ENCODE measurements at places on chromosomes 4 and X. TPM values are rescaled to one million over a fixed set of nuclear protein-coding genes. Genes with fewer than 3 reads are reported as not detected.

DNA sequence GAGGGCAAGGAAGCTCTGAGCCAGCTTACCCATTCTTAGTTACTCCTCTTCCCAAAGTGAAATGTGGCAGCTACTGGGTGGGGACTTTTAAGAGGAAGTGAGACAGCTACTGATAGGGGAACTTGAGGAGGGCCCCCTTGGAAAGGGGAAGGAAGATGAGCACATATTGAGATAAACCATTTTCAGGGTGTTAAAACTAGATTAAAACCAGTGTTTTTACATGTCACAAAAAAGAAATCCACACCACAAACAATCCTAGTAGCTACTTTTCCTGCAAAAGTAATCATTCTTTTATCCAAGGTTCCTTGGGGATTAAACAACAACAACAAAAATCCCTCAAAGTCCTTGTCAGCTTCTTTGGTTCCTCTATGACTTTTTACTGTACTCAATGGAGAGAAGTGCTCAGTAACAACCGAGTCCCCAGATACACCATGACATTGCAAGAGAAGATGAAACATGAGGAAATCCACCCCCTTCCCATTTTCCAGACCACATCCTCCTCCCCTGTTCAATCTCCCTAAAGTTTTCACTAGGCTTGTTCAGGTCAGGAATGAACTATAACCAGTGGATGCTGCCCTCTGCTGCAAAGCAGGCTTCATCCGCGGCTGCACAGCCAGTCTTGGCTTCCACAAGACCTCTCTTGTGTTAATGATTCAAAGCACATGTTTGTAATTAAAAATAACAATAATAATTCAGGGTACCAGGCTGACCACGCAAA, 113.5 kb upstream of the TMEM164 start:
- DNase-seq: no peak
- no peaks in the 10 kb centered on the region for H3K4me1 ChIP-seq
- no peak overlapping the region for H3K27ac ChIP-seq
- H3K27me3 ChIP-seq: no peaks in the 10 kb centered on the region

DNA sequence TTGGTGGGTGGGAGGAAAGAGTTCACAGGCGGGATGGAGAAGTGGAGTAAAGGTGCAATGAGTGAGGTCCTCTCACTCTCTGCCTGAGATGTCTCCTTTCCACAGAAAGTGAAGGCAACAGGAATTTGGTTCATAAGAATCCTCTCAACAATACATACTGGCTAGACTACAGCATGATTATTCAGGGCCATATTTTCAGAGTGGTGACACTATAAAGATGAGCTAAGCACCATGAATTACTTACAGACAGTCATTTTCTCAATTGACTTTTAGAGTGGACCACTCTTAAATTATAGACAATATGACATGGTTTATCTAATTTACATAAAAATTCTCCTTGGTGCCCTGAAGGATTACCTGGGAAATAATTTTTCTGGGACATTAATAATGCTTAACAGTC, 286.1 kb upstream of the MAD2L1 start:
- no peak for DNase-seq
- no peaks in the 10 kb centered on the region for H3K36me3 ChIP-seq
- H3K4me1 ChIP-seq: no peaks in the 10 kb centered on the region
- no peaks in the 10 kb centered on the region for H3K27me3 ChIP-seq

GRCh38 chrX:57964975-57965374, 54.7 kb upstream of the ZXDA start:
- DNase-seq: no peak
- H3K4me3 ChIP-seq: no peak overlapping the region
- H3K27ac ChIP-seq: no peak overlapping the region
- no peaks in the 10 kb centered on the region for H3K27me3 ChIP-seq
- no peaks in the 10 kb centered on the region for H3K4me1 ChIP-seq

DNA sequence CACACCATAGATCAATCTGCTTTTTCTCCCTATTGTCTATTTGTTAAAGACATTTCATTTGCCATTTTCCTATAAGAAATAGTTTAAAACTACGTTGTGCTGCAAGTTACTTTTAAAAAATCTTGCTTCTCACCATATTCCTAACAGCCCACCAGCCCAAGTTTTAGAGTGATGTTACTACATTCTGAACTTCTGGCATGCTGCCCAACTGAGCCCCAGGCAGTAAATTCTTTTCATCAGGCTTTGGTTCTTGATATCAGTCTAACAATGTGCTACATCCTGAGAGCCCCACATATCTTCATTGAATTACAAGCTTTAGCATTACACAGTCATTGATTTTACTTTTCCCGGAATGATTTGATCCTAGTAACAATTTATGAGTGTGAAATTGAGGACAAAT, 283.8 kb upstream of the IL1RAPL1 start:
- H3K27me3 ChIP-seq: no peaks in the 10 kb centered on the region
- DNase-seq: no peak
- no peaks in the 10 kb centered on the region for H3K4me1 ChIP-seq

DNA sequence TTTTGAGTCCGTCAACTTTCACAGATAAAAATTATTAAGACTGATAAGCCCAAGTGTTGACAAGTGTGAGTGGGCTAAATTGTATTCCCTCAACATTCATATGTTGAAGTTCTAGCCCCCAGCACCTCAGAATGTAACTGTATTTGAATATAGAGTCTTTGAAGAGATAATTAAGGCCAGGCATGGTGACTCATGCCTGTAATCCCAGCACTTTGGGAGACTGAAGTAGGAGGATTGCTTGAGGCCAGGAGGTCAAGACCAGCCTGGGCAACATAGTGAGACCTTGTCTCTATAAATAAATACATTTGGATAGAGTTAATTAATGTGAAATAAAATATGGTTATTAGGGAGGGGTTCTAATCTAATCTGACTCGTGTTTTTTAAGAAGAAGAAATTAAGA, 29.7 kb upstream of the SLC25A4 start:
- no peak overlapping the region for H3K27ac ChIP-seq
- H3K4me1 ChIP-seq: no peaks in the 10 kb centered on the region
- H3K27me3 ChIP-seq: peaks cover 9% of the 10 kb centered on the region
- no peaks in the 10 kb centered on the region for H3K36me3 ChIP-seq

GRCh38 chr4:13763707-13764106, 136.2 kb upstream of the BOD1L1 start:
- no peaks in the 10 kb centered on the region for H3K27me3 ChIP-seq
- DNase-seq: no peak
- H3K4me1 ChIP-seq: no peaks in the 10 kb centered on the region
- H3K4me3 ChIP-seq: no peak overlapping the region
- H3K27ac ChIP-seq: no peak overlapping the region
- peaks cover 2% of the 10 kb centered on the region for H3K36me3 ChIP-seq

GRCh38 chr4:168781926-168782325, 228.1 kb downstream of the CBR4 start:
- DNase-seq: no peak
- peaks cover 3% of the 10 kb centered on the region for H3K27me3 ChIP-seq
- no peaks in the 10 kb centered on the region for H3K4me1 ChIP-seq
- no peak overlapping the region for H3K4me3 ChIP-seq

DNA sequence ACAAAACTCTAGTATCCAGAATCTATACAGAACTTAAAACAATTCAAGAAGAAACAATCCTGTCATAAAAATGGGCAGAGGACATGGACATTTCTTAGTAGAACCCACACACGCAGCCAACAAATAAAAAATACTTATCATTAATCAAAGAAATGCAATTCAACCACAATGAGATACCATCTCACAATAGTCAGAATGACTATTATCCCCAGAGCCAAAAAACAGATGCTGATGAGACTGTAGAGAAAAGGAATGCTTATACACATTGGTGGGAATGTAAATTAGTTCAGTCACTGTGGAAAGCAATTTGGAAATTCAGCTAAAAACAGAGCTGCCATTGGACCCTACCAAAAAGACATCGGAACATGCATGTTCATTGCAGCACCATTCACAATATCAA, 37.9 kb downstream of the RAB40AL start:
- no peak for DNase-seq
- no peak overlapping the region for H3K27ac ChIP-seq

DNA sequence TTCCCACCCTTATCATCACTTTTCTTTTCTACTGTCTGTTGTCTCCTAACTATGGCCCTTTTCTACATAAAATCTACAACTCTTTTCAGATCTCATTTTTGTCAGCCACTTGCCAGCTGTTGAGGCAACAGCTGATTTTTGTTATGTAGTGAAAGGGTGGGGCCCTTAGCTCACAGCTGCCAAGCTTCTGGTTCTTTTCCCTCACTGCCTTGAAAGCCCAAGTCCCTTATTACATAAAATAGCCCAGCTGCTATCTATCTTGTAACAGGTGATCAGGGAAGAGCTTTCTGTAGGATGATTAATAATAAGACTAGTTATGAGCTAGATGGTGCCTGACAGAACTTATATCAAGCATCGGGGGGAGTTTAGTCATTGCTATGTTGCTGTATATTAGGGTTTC, 45.9 kb downstream of the ADGRL3 start:
- H3K27me3 ChIP-seq: no peaks in the 10 kb centered on the region
- no peak overlapping the region for H3K27ac ChIP-seq
- H3K36me3 ChIP-seq: no peaks in the 10 kb centered on the region
- no peaks in the 10 kb centered on the region for H3K4me1 ChIP-seq

DNA sequence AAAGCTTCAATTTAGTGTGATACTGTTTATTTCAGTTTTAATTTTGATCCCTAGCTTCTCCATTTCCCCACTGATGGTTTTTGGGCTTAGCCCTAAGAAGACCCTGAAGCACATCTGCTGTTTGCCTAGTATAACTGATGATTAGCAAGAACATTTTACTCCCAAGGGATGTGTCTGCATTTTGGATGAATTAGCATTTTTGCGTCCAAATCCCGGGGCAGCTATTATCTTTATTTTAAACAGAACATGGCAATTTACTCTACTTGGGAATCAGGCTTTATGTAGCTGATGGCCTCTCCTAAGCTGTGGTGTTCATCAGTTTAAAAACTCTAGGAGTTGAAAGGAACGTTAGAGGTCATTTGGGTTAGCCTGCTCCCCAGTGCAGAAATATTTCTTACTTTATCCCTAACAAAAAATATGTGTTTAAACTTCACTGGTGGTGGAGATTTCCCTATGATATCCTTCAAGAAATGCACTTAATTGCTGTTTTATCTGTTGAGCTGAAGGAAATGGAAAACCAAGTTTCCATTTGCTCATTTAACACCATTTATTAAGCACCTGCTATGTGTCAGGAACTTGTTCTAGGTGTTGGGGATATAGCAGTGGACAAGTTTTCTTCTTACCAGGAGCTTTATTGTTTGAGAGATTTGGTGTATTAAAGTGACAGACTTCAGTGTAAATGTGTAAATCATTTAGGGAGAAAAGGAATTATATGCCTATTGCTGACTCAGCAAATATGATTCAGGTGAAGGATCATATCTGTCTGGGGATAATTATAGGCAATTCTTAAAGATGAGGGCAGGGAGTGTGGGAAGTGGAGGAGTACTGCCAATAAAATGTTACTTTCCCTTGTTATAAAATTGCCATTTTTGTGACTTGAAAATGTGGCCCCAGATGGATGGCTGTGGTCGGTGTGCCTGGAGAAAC, 3.4 kb downstream of the SEPTIN11 start:
- peaks cover 10% of the 10 kb centered on the region for H3K36me3 ChIP-seq
- H3K4me1 ChIP-seq: peaks cover 17% of the 10 kb centered on the region
- H3K27ac ChIP-seq: no peak overlapping the region
- peaks cover 2% of the 10 kb centered on the region for H3K27me3 ChIP-seq

GRCh38 chr4:144591401-144591800, 54.6 kb upstream of the HHIP start:
- no peak for DNase-seq
- no peak overlapping the region for H3K4me3 ChIP-seq
- H3K27me3 ChIP-seq: peaks cover 3% of the 10 kb centered on the region
- H3K4me1 ChIP-seq: no peaks in the 10 kb centered on the region

- H3K4me3 ChIP-seq: no peak overlapping the region
- no peaks in the 10 kb centered on the region for H3K4me1 ChIP-seq
- no peaks in the 10 kb centered on the region for H3K36me3 ChIP-seq
- no peak for DNase-seq
- no peaks in the 10 kb centered on the region for H3K27me3 ChIP-seq
Observed at GRCh38 chr4:81084634-81085033, 54.1 kb downstream of the BMP3 start.

DNA sequence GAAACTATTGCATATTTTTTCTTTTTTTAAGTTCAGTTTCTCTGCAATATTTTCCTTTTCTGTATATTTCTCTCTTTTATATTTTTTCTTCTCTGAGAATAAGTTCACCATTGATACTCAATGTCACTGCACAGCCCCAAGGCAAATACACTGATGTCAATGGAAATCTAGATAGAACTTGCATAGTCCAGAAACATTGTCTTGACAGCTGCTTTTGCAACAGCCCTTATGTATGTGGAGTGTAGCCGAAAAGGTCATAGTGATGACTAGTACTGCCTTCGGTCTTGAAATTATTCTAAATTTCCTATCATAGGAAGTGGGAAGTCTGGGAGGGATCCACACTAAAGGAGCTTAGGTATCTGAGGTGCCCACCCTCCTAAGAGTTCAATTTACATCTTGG, 150.0 kb downstream of the SPOCK3 start:
- no peak overlapping the region for H3K4me3 ChIP-seq
- H3K27me3 ChIP-seq: no peaks in the 10 kb centered on the region
- H3K36me3 ChIP-seq: no peaks in the 10 kb centered on the region
- H3K27ac ChIP-seq: no peak overlapping the region
- H3K4me1 ChIP-seq: no peaks in the 10 kb centered on the region
- no peak for DNase-seq

DNA sequence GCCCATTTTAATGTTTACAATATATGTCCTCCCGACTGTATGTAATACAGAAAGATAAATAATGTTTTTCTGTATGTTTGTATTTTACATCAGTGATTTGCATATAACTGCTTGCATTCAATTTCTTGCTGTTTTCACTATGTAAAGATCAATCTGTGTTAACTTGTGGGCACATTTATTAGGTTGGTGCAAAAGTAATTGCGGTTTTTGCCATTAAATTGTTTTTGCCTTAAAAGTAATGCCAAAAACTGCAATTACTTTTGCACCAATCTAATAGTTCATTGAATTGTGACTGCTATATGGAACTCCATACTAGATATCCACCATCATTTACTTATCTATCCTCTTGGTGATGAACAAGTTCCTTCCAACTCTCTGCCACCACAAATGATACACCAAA, 73.9 kb upstream of the SRD5A3 start:
- H3K4me3 ChIP-seq: no peak overlapping the region
- no peaks in the 10 kb centered on the region for H3K36me3 ChIP-seq
- no peaks in the 10 kb centered on the region for H3K4me1 ChIP-seq

- no peak overlapping the region for H3K4me3 ChIP-seq
- DNase-seq: no peak
- H3K27me3 ChIP-seq: no peaks in the 10 kb centered on the region
- H3K36me3 ChIP-seq: no peaks in the 10 kb centered on the region
Observed at GRCh38 chrX:123236859-123237258, 52.8 kb downstream of the GRIA3 start.

- no peaks in the 10 kb centered on the region for H3K4me1 ChIP-seq
- no peak for DNase-seq
- no peak overlapping the region for H3K4me3 ChIP-seq
Observed at GRCh38 chr4:155383541-155383940, 6.8 kb upstream of the MAP9 start.

Gene XK
- 0.07 TPM for total RNA-seq

Gene TRPC3
- total RNA-seq: 0.16 TPM

Gene TMPRSS11D
- total RNA-seq: not detected

Gene FMR1NB
- not detected for total RNA-seq

Gene CTAG1A
- total RNA-seq: not detected

Gene ARHGAP24
- total RNA-seq: 0.22 TPM
